NAMALWA (cell line): ENCODE measurements at places on chromosomes 4 and X.

- DNase-seq, result no peak
Observed at GRCh38 chrX:73944563-73944908, 359.4 kb upstream of the ZCCHC13 start.

GRCh38 chr4:45931154-45931553 is 192.7 kb downstream of the GABRG1 start:
- DNase-seq, result no peak

DNA sequence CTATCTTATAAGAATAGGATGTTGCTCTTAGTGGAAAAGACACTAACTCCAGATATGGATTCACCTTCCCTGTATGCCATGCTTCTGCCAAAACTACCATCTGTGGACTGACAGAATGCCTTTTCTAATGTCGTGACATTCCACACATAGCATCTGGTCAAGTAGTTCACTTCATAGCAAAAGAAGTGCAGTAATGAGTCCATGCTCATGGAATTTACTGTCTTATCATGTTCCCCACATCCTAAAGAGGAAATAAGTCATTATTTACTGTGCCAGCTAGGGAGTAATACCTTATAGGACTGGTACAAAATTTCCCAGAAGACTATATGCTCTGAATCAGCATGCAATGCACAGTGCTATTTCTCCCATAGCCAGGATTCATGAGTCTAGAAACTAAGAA is 562.4 kb downstream of the TLL1 start:
- DNase-seq, result no peak

DNA sequence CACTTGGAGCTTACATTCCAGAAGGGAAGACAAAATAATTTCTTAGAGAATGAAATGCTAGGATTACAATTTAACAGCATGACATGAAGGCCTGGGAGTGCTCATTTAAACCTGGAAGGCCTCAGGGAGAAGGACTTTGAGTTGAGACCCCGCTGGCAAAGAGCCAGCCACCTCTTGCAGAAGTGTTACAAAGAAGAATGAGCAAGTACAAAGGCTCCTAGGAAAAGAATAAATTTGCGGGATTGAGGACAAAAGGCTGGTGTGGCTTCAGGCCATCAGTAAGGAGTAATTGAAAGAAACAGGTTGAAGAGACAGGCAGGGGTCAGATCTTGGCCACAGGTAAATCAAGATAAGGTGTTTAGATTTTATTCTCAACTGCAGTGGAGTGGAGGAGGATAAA is 3.1 kb upstream of the ELOVL6 start:
- DNase-seq, result no peak

GRCh38 chrX:112851161-112851779 is 10.6 kb upstream of the AMOT start:
- DNase-seq, result no peak

DNA sequence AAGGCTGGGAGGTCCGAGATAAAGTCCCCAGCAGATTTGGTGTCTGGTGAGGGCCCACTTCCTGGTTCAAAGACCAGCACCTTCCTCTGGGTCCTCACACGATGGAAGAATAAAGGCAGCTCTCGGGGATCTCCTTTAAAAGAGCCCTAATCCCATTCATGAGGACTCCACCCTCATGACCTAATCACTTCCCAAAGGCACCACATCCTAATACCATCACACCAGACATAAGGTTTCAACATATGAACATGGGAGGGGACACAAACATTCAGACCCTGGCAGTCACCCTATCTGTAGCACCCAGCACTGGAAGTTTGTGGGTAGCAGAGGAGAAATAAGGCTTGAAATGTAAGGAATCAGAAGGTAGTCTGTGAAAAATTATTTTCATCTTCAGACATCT is 112.9 kb upstream of the NOCT start:
- DNase-seq, result no peak

DNA sequence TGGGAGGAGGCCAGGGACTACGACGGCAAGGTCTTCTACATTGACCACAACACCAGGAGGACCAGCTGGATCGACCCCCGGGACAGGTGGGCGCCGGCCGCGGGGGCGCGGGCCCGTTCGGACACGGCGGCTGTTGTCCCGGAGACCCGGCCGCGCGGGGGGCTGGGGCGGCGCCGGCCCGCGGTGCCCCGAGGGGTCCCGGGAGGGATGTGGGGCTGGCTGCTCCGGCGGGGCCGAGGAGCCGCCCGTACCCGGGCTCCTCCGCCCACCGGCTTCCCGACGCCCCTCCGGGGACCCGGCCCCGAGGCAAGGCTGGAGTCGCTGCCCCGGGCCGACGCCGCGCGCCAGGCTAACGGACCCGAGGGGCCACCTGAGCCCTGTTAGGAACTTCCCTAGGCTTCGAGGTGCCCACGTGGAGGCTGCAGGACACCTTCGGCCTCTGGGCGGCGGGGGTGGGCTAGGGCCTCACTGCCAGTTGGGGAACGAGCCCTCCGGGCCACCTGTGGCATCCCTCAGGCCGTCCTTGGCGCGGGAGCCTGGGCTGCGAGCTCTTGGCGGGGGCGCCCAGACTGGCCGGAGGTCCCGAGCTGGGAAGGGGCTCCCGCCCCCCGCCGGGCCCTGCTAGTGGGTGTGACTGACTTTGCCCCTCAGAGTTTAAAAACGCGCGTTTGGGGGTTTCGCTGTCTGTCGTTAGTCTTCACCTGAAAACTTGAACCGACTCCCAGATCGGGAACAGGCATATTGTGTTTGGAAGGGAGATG is 660 bp downstream of the WWC2 start:
- no peak for DNase-seq

DNA sequence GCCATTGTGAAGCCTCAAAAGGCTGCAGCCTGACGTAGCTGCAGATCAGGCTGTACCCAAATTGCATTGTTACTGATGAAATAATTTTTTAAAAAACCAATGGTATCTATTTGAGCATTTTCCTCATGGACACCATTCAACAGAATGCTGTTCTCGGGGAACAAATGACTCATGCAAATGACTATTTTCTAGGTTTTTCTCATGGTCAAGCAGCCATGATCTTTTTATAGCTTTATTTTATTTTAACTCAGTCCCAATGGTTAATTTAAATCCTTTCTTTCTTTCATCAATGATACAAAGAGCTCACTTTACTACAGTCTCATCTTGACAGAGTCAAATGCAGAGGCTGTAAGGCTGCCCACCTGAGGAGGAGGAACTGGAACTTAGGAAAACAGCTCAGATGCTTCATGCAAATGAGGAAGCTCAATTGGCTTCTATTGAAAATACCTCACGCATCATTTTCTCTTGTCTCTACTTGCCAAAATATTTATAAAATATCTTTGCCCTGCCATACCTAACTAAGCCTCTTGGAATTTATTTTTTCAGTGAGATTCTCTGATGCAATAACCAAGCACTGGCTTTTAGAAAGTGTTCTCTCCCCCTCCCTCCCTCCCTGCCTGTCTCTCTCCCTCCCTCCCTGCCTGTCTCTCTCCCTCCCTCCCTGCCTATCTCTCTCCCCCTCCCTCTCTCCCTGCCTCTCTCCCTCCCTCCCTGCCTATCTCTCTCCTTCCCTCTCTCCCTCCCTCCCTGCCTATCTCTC is 81.0 kb downstream of the SORBS2 start:
- peak; percentile 46 for DNase-seq

DNA sequence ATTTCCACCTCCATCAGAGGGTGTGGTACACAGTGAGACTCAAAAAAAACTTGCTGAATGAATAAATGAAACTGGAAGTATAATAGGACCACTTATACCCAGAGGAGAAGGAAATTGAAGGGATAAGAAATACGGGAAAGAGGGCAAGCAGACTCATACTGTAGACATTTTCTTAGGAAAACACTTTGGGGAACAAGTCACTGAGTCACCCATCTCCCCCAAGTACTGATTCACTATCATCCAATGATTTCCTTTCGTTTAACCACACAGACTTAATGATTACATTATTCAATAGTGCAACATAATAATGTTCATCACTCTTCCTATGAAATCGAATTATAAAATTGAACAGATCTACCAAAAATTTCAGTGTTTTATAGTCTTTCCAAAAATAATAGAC is 97.1 kb downstream of the LDB2 start:
- DNase-seq, result no peak

GRCh38 chrX:110136136-110136535 is 133.2 kb downstream of the TMEM164 start:
- DNase-seq, result no peak

DNA sequence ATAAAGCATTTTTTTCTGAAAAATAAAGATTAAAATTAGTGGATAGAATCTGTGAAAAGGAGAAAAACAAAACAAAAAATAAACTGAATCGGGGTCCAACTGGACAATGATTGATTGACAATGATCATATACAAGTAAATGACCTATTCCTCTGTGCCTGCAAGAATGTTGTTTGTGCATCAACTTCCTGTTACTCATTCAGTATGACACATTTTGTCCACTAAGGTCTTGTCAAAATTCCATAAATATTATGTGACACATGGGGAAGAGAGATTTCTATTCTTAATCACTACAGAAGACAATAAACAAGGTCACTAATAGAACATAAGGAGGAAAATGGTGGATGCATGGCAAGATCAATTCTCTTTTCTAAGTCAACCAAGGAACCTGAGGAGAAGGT is 54.9 kb downstream of the F8 start:
- DNase-seq, result no peak

- DNase-seq, result no peak
Observed at GRCh38 chr4:141077611-141078225, 55.6 kb downstream of the RNF150 start.

GRCh38 chrX:148380650-148381561 is 119.5 kb upstream of the AFF2 start:
- peak; percentile 66 for DNase-seq

DNA sequence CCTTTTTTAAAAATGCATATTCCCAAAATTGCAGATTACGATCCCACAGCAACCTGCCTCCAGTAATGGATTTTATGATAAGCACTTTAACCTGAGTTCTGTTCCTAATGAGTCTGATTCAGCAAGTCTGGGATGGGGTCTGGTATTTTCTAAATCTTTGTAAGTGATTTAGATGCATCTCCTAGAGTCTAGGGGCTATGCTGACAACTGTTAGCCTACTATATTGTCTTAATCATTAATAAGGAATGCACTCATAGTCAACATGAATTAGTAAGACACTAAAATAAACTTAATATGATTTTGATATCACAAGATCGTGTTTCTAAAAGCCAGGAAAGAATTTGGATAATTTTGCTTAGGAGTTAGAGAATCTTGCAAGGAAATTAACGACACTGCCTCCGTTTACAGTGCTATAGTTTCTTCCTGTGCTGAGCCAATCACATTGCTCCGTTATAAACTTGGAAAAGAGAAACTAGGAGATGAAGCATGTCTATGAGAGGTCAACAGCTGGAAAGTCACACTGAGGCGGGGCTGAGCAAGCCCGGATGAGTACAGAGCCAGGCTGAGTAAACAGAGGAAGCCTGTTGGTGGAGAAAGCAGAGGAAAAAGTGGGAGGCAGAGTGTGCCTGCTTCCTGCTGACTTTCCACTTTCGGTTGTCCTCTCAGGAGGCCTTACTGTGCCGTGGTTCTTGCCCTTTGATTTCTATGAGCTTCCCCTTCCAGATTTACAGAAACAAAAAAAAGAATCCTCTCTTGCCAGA is 5.4 kb downstream of the SCARB2 start:
- DNase-seq, result no peak

GRCh38 chr4:176191974-176192373 is 3.4 kb downstream of the SPATA4 start:
- peak; percentile 37 for DNase-seq

DNA sequence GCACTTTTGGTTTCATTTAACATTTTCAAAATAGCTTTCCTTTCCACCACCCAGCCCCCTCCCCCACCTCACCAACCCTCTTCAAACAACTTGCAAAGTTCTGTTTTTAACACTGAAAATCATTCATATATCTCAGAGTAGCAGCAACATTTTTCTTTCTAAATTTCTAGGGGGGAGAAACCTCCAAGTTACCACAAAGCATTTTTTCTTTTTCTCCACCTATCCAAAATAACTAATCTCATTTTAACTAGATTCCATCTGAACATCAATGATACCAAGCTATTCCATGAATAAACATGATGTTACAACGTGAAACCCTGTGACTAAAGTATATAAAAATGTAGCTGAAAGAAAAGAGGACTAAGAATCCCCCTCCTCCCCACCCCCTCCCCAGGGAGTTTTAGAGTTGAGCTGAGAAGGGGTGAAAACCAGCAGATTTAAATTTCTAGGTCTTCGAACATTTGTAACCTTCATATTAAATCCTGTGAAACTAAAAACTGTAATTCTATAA is 5.2 kb downstream of the LDB2 start:
- no peak for DNase-seq

- DNase-seq, result no peak
Observed at GRCh38 chr4:123748806-123749205, 352.2 kb downstream of the SPRY1 start.

DNA sequence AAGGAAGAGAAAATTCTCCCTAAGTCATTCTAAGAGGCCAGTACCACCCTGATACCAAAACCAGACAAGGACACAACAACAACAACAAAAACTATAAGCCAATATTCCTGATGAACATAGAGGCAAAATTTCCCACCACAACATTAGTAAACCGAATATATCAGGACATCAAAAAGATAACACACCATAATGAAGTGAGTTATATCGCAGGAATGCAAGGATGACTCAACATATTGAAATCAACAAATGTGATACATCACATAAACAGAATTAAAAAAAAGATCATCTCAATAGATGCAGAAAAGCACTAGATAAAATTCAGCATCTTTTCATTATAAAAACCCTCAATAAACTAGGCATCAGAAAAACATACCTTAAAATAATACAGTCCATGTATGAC is 1844.4 kb upstream of the PCDH10 start:
- DNase-seq, result no peak

DNA sequence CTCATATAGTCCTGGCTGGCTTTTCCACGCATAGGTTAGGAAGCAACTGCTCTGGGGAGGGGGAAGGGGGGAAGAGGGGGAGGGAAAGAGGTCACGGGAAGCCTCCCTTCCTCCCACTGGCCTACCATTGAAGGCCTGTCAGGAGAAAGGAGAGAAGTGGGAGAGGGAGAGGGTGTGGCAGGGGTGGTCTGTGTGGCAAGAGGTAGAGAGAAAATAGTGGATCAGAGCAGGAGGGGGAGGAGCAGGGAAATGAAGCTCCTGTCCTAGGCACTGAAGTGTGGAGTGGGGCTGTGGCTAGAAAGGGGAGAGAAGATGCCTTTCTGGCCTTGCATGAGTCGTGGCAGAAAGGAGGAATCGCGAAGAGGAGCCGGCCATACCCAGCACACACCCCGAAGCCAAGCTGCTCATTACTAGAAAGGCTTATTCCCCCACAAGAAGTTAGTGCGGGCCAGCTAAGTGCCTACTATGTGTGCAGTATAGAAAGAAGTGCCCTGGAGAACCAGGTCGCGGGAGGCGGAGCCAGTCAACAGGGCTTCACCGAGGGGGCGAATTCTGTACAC is 1.1 kb upstream of the TMEM164 start:
- DNase-seq, result peak; percentile 0
